IgD-negative memory B cell (primary cell): ENCODE measurements at places on chromosomes 12 and 14. TPM values are rescaled to one million over a fixed set of nuclear protein-coding genes. Genes with fewer than 3 reads are reported as not detected.

The SLC2A3 gene
- polyA plus RNA-seq: 65.3 TPM

The CLECL1 gene
- 168 TPM for polyA plus RNA-seq

The RBP5 gene
- polyA plus RNA-seq: not detected

The RERG gene
- not detected for polyA plus RNA-seq

The SLC39A5 gene
- polyA plus RNA-seq: not detected

The KLRC3 gene
- not detected for polyA plus RNA-seq

The LIN7A gene
- polyA plus RNA-seq: not detected

The KCNMB4 gene
- 0.19 TPM for polyA plus RNA-seq

The CSRNP2 gene
- polyA plus RNA-seq: 4.6 TPM

The CDH24 gene
- polyA plus RNA-seq: 0.09 TPM

The PHLDA1 gene
- polyA plus RNA-seq: 0.08 TPM

The ADAM21 gene
- 0.18 TPM for polyA plus RNA-seq

The SLC17A8 gene
- polyA plus RNA-seq: not detected
